Right atrium auricular region (tissue), 2 donors: ENCODE measurements at places on chromosomes 5 and 9. TPM values are rescaled to one million over a fixed set of nuclear protein-coding genes. Genes with fewer than 3 reads are reported as not detected.

CPLANE1 gene
- 9.0 TPM for total RNA-seq

SPIN1 gene
- 55.4 TPM for total RNA-seq

PLAC8L1 gene
- total RNA-seq, result not detected

SPINK9 gene
- total RNA-seq, result not detected

MYORG gene
- 5.4 TPM for total RNA-seq
